ENCODE measurements at places on chromosomes 5 and 9.

GRCh38 chr5:149063017-149063687 lies at the start of gene SH3TC2:
TSS of gene SH3TC2 (minus strand) at chr5:149063062. CDS start at chr5:149063022, 40 bp downstream.
- no peak for DNase-seq

DNA sequence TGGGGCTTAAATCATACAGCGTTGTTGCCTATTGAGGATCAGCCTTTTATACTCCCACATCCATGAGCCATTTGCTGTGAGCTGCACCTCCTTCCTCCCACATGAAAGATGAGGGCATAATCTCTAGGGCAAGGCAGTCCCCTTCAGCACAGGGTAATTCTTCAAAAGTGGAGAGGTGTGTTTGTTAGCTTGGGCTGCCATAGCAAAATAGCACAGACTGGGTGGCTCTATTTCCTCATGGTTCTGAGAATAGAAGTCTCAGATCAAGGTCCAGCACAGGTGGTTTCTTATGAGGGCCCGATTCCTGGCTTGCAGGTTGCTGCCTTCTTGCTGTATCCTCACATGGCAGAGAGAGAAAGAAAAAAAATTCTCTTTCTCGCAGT lies 121.8 kb upstream of the SLC12A2 start:
- no peak for DNase-seq

GRCh38 chr5:171309276-171310211 lies 496 bp downstream of the TLX3 start:
- DNase-seq = no peak

- no peak for DNase-seq
Measured at GRCh38 chr5:174533751-174534241, 190.6 kb upstream of the MSX2 start.

- DNase-seq = no peak
Measured at GRCh38 chr9:15121630-15122029, 185.4 kb downstream of the TTC39B start.

DNA sequence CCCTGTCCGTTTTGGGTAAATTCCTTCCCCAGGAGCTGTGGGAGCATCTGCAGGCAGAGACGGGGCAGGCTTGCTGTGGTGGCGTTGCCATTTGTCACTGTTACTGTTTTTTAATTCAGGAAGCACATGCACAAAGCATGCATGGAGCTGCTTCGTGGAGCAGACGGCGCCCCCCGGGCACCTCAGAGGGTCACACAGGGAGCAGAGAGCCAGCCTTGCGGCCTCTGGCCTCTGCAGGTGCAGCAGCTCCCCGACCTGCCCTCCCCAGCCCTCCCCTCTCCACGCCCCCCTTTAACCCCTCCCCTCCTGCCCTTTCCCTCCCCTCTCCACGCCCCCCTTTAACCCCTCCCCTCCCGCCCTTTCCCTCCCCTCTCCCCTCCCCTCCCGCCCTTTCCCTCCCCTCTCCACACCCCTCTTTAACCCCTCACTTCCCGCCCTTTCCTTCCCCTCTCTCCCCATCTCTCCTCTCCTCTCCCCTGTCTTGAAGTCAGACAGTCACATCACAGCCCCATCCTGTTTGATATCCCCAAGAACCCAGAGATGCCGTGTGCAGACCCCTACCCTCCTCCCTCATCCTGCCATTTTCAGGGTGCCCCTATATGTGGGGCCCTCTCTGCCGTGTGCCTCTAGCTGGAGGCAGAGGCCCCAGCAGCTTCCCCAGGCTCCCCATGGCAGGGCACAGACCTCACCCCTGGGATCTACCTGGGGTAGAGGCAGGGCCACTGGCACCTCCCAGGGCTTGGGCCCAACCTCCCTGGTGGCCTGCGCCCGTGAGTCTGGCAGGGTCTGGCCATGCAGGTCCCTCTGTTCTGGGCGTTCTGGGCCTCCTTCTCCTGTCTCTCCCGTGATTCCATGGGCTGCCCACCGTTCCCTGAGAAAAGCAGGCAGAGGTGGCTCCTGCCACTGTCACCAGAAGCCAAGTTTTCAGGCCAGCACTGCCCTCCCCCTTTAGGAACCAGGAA lies 29.6 kb upstream of the UBAC1 start:
- DNase-seq = no peak

DNA sequence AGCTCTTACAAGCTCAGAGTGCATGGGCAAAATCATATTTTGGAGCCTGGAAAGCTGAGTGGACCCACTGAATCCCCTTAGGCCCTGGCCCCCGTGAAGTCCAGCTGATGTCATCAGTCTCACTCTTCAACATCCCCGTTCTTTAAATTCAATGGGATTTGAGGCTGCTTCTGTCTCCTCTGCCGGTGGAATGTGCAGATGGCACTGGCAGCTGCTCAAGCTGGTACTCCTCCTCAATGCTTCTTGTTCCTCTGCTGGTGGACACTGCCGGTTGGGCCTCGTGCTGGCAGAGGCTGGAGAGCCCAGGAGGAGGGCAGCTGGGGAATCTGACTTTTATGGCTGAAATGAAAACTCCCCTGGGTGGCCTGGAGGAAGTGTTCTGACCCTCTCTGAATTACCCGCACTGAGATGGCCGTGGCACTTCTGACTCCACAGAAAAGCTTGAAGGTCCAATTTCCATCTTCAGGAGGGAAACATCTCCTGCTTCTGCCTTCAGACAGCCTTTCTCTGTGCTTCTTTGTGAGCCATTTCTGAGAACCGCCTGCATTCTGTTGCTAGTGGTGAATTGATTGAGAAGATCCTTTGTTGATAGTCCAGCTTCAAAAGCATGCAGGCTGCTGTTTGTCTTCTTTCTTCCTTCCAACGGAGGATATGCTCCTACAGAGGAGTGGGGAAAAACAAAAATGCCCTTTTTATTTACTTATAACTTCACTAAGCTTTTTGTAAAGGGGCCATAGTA lies 298.9 kb downstream of the TMEM38B start:
- no peak for DNase-seq

DNA sequence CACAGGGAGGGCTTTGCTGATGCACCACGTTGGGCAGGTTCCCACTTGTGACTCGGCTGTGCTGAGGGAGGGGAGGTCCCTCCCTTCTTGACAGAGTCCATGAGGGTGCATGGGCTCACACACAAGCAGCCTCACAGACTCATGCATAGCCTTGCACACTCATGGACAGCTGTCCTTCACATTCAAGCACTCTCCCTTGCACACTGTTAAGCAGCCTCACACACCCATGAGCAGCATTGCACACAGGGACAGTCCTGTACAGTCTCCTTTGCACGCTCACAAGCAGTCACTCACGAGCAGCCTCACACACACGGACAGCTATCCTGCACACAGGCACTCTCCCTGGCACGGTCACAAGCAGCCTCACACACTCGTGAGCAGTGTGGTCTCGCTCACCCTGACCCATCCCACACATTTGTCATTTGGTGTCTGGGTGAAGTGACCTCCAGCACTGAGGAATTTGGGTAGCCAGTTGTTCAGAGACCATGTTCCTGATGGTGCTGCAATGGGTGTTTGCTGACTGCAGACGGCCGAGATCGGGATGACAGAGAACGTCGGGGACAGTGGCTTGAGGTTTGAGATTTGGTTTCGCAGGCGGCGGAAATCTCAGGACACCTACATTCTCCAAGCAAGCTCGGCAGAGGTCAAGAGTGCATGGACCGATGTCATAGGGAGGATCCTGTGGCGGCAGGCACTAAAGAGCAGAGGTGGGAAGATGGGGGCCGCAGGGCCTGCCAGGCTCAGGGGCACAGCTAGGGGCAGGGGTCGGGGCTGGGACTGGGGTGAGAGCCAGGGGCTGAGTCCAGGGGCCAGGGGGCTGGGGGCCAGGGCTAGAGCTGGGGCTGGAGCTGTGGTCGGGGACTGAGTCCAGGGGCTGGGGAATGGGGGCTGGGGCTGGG lies 17.7 kb upstream of the LRRC14B start:
- no peak for DNase-seq

- DNase-seq = no peak
Measured at GRCh38 chr5:18323891-18324290, 689.6 kb downstream of the TAF11L14 start.

DNA sequence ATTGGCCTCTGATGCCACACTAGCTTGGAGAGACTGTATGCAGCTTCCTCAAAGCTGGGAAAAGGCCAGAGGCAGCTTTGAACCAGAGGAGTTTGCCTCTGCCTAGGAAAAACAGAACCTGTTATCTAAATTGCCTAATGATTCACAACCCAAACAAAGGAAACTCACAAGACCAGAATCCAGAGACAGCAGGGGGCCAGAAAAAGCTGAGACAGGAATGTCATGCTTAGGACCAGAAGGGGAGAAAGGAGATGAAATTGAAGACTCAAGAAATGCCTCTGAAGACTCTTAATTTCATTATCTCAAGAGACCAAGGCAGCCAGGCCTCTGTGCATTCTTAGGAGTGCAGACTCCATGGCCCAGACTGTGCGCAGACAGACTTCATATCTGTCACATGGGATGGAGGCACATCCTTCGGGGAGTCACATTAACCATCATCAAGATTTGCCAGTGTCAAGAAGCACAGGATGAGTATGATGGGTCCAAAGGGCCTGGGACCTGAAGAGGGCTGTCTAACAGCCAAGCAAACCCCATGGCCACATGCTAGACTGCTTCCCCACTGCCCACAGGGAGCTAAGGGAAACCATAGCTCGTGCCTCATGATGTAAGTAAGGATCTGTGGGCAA lies 57.3 kb downstream of the ARSB start:
- no peak for DNase-seq

DNA sequence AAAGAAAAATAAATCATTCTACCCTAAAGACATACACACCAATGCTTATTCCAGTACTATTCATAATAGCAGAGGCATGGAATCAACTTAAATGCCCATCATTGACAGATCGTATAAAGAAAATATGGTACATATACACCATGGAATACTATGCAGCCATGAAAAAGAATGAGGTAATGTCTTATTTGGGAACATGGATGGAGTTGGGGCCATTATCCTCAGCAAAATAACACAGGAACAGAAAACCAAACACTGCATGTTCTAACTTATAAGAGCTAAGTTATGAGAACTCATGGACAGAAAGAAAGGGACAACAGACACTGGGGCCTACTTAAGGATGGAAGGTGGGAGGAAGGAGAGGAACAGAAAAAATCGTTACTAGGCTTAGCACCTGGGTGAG lies 527.5 kb upstream of the ST8SIA4 start:
- DNase-seq = no peak

DNA sequence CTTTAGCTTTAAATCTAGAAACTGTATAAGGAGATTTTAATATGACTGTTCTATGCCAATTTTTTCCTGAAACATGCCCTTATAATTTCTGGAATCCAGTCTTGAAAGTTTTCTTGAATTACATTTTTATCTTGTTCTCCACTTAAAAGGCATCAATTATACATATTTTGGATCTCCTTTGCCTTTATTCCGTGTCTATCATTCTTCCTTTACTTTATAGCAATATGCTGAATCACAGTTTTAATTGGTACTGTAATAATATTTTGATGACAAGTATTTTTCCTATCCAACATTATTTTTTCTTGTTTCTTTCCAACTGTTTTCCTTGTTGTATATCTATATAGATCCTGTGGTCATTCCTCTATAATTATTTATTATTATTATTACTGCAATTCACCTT lies 361.2 kb downstream of the PIK3R1 start:
- DNase-seq = no peak

DNA sequence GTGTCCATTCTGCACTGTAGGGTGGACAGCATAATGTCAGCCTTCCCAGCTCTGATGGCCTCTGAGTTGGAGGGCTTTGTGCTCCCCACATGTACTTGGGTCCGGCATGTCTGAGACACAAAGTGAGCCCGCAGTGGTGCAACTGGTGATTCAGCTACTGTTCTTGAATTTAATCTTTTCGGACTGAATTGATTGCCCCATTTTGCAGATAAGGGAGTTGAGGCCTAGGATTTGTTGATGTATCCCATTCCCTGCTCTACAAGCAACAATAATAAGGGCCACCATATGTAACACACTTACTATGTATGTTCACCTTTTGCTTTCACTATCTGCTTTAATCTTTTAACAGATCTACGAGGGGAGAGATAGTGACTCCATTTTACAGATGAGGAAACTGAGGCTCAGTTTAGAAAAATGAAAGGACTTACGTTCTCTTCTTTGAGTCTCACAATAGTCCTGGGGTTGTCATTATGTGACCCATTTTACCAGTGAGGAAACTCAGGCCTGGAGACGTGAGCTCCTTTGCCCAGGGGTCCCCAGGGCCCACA lies 4.5 kb downstream of the GSN start:
- DNase-seq = no peak

- no peak for DNase-seq
Measured at GRCh38 chr9:92612292-92612691, 57.6 kb downstream of the IPPK start.

- DNase-seq = no peak
Measured at GRCh38 chr5:15500325-15501001, 483 bp downstream of the FBXL7 start.

- DNase-seq = no peak
Measured at GRCh38 chr5:112018846-112019245, 261.9 kb upstream of the NREP start.

DNA sequence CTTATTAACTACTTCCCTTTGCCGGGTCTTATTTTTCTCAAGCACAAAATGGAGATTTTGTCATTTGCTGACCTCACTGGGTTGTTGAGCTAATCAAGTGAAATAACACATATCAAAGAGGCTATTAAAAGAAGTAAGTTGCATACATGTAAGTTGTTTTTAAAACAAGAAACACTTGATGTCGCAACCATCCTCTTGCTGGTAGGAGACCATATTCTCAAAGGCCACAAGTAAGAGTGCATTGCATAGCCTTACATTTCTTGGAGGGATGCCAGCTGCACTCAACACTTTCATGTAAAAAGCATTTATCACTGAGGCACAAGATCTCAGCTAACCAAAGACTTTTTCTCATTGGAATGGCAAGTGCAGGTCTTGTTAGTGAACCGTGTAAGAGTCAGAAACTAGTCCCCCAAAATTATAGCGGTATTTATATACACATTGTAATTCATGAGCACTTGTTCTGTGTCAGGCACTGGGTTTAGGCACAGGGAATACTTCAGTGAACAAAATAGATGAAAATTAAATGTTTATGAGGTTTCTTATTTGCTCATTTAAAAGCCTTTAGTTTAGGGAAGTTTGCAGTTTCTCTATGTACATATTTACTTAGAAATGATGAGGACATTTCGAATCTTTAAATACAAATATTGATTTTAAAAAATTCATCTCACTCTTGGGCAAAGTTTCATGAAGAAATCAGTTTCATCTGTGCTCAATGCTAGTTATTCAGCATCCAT lies 72.0 kb downstream of the ZFAND5 start:
- peak; percentile 92 for DNase-seq

GRCh38 chr9:75181750-75182149 lies 93.4 kb downstream of the OSTF1 start:
- no peak for DNase-seq

- no peak for DNase-seq
Measured at GRCh38 chr5:12272389-12272788, 368.1 kb upstream of the CTNND2 start.

GRCh38 chr5:2519153-2519552 lies 232.3 kb downstream of the IRX2 start:
- DNase-seq = no peak
